ENCODE measurements at places on chromosomes 1 and 21. TPM values are rescaled to one million over a fixed set of nuclear protein-coding genes. Genes with fewer than 3 reads are reported as not detected.

The CLEC20A gene
- not detected for polyA plus RNA-seq

The OR2L13 gene
- not detected for polyA plus RNA-seq

The CD1E gene
- polyA plus RNA-seq, result not detected

The FMO4 gene
- polyA plus RNA-seq, result 0.55 TPM

The F13B gene
- polyA plus RNA-seq, result not detected
